ENCODE measurements at places on chromosomes 1 and 21. TPM values are rescaled to one million over a fixed set of nuclear protein-coding genes. Genes with fewer than 3 reads are reported as not detected.

CFAP141 gene
- not detected for total RNA-seq

TRIM33 gene
- 36.3 TPM for total RNA-seq

FASLG gene
- not detected for total RNA-seq

CGN gene
- not detected for total RNA-seq

TOMM40L gene
- 13.4 TPM for total RNA-seq

CLCA1 gene
- total RNA-seq: under 0.01 TPM

TTC13 gene
- total RNA-seq: 18.6 TPM

PIGC gene
- 18.4 TPM for total RNA-seq

GNAT2 gene
- total RNA-seq: 0.43 TPM

LCE3E gene
- not detected for total RNA-seq

TTLL10 gene
- not detected for total RNA-seq

Data from fibroblast of villous mesenchyme (primary cell).